NCI-H2081 treated with DMSO at 0.1 percent for 48 hours (cell line): ENCODE measurements at places on chromosomes 4 and X.

DNA sequence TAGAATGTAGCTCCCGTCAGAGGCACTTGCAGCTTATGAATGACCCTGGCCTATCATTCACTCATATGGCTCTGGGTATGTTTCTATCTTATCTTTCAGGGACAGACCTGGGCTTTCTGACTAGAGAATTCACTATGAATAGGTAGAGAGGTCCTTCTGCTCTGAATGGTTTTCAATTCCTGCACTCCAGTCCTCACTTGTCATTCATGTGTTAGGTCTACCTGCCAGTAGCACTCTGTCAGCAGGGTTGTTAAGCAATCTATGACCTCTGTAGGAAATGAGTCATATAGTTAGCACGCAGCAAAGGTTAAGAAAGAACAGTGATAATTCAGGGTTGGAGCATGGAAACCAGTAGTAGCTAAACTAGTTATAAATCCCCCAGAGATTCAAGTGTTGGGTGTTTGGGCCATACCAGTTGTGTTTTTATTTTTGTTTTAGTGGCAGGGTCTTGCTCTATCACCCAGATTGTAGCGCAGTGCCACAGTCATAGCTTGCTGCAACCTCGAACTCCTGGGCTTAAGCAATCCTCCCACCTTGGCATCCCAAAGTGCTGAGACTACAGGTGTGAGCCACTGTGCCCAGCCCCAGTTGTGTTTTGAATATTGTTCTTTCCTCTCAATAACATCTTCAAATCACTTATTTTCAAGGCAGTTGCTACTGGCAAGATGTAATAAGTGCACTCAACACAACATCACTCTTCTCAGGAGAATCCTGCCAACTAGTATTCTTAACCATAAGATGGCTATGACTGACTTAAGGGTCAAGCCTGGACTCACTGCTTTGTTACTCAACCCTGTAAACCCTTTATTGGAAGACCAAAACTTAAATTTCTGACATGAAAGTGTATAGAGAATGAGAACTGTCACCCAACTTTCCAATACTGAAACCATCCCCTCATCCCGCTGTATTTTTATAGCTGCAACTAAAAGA, 25.1 kb downstream of the ARL13A start:
- no peak for DNase-seq

GRCh38 chr4:152572417-152573086, 36.7 kb upstream of the FBXW7 start:
- no peak for DNase-seq

DNA sequence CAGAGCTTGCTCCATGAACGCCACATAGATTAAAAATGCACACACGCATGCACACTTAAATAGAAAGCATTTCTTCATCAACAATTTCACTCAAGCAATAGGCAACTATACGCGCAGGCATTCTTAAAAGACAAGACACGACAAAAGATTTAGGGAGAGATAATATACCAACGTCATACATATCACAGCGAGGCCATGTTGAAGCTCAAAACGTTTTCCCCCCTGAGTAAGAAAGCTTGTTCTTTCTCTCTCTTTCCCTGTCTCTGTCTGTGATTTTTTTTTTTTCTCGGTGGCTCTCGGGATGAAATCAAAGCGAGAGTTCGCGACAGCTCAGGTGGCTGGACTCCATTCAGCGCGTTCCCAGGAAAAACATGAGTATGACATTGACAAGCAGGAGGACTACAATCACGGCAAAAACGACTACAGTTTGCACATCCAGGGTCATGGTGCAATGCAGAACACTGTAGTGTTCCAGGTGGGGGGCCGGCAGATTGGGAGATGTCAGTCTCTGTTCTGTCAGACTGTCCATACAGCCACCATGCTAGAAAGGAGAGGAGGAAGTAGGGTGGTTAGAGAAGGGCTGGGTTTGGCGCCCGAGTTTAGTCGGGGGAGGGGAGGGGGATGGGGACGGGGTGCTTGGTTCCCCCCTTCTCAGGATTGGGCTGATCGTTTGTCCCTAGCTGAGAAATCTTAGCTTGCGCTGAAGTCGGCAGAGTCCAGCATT, 30.7 kb downstream of the ARHGEF9 start:
- DNase-seq = no peak

GRCh38 chr4:109472343-109472761, 38.7 kb downstream of the SEC24B start:
- DNase-seq = no peak

GRCh38 chr4:2828758-2829181, 14.9 kb upstream of the ADD1 start:
- no peak for DNase-seq

- DNase-seq = no peak
Observed at GRCh38 chr4:23305026-23305425, 584.8 kb downstream of the PPARGC1A start.

DNA sequence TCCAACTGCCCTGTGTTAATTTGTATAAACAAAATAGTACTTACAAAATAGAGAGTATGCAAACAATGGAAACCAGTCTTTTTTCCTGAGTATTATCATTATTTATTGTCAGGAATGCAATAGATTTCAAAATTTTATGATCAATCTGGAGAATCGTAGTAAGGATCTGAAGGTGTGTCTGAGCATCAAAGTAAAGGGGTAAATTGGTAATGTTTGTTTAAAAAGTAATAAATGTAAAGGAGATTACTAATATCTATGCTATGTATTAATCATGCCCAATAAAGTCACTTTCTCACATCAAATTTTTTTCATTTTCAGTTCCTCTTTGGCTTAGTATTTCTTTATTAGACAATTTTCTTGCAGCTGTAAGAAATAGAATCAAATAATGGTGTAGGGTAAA, 1507.1 kb upstream of the PCDH7 start:
- no peak for DNase-seq

DNA sequence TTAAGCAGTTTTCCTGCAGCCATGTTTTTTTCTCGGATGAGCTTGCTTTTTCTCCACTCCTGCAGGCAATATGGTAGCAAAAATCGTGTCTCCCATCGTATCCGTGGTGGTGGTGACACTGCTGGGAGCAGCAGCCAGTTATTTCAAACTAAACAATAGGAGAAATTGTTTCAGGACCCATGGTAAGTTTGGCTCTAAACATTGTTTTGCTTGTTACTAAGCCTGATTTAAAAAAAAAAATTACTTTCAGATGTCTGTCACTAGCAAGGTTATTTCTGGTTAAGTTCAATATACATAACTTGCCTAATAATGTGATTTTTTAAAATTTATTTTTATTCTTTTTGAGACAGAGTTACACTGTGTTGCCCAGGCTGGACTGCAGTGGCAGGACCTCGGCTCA, 17.5 kb upstream of the GYG2 start:
- no peak for DNase-seq
